ENCODE measurements at places on chromosomes 6 and 20. TPM values are rescaled to one million over a fixed set of nuclear protein-coding genes. Genes with fewer than 3 reads are reported as not detected.

- DNase-seq: no peak
These were observed 139.5 kb upstream of the AFDN start for GRCh38 chr6:167687116-167687725.

GRCh38 chr20:16388731-16389130 is 184.5 kb downstream of the KIF16B start:
- no peak for DNase-seq

PTPRT gene
- total RNA-seq: 72.3 TPM

HCK gene
- 11.4 TPM for total RNA-seq

DNA sequence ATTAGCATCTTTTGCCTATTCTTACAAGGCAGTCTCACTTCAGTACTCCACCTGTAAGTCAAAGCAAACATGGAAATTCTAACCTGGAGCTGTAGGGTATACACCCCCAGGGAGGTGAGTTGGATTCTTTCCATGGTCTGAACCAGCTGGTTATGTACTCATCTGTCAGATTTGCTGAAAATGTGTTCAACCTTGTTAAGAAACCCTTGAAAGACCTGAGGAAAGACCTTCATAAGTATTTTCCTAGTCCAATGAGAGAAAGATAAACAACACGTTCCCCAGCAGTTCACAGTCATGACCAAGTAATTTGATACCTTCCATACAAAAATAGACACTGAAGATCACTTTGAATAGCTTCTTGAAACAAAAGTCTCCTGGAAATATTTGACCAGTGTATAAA is 42.5 kb downstream of the ID4 start:
- DNase-seq: no peak

DNA sequence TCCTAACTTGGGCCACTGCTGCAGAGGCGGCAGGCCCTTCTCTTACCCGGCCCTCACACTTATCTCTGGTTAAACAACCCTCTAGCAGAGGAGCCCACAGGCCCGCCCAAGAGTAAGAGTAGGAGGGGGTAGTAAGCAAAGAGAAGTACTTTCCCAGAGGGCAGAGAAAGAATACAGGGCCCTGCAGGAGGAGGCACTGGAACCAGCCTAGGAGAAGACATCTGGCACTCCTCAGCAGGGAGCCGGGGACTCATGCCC is 10.1 kb downstream of the MTCH1 start:
- no peak for DNase-seq

- no peak for DNase-seq
These were observed 10.9 kb upstream of the LPIN3 start for GRCh38 chr20:41329435-41330342.

COL21A1 gene
- 10.8 TPM for total RNA-seq

- no peak for DNase-seq
These were observed 37.9 kb downstream of the TRAM2 start for GRCh38 chr6:52538901-52539354.

R3HDML gene
- not detected for total RNA-seq

DNA sequence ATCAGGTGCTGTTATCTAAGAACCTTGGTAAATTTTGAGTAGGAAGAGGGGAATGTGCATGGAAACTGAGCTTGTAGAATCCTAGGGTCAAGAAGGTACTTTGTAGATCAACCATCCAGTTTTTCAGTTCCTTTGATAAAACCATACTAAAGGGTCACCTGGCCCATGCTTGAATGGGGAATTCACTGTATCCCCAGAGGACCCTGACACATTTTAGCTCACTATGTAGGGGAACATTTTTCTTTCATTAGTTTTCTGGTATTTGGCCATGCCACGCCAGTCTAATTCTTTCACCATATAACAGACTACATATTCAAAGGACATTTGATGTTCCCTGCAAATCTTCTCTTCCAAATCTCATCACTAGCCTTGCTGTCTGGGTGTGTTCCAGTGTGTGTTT is 29.9 kb downstream of the LRRC1 start:
- DNase-seq: no peak

DNA sequence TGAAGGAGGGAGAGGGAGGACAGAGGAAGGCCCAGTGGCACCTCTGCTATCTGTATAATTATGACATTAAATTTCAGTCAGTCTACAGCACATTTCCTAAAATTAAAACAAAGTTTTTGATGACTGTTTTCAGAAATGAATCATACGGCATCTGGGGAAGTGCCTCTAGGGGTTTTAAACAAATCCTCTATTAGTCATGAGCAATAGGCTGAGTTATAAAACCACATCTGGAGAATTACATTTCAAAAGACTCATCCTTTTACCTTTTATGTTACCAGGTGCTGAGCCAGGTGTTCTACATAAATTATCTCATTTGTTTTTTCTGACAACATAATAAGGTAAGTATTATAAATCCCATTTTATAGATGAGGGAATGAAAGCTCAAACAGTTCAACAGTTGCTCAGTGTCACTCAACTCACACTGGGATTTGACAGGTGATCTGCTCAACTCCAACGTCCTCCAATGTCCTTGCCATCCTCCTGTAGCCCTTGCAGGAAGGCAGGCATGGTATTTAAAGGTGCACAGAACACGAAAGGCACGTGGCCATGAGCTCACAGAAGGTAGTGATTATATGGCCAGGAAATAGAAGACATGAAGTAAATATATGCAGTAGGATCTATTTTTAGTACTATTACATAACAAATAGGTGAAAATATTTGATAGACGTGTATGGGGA is 184.2 kb upstream of the MAN1A1 start:
- no peak for DNase-seq

DNA sequence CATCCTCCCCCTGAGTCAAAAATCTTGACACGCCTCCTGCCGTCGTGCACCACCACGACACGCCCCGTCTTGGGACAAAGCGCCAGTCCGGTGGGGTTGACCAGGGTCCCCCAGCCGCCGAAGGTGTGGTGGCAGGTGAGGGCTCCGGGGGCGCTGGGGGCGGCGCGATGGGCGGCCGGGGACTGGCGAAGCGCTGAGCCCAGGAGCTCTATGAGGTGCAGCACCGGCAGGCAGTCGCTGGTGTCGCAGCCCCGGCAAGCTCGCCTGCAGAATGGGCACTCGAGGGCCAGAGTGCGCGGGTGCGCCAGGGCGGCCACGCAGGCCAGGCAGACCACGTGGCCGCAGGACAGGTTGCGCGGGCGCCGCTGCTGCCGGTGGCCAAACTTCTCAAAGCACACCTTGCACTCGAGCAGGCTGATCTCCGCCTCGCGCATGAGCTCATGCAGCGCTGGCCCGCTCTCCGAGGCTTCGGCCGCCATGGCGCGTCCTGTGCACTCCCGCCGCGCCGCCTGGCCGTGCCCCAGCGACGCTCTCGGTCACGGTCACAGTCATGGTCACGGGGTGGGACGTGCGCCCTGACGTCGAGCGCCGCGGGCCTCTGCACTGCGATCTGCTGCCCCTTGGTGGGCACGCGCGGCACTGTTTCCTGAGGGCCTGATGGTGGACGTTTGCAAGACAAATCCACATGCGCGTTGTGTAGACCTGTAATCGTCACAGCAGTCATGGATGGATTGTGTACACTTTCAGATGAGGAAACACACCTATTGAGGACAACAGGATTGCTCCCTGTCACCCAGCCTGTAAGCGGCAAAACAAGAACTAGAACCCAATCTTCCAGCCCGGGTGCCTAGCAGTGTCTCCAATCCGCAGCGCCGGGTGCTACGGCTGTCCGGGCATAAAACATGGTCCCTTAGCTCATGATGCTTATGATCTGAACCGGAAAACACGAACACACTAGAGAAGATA is at the start of gene NHLRC1:
NHLRC1 (minus strand) TSS at position 550 of the 966 bp plus-strand sequence; CDS start at position 479, 71 bp downstream.
- peak; percentile 89 for DNase-seq

GDAP1L1 gene
- total RNA-seq: 34.7 TPM

DNA sequence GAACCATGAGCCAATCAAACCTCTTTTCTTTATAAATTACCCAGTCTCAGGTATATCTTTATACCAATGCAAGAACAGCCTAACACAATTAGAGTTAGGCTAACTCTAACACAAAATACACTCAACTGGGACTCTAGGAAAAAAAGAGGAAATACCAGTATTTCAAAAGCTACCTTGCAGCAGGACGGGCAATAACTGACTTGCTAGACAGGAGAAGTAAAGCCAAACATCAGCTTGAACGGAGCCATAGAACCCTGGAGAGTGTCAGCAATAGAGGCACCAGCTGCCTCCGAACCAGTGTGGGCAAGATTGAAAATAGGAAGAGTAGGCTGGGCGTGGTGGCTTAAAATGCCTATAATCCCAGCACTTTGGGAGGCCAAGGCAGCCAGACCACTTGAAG is 162.0 kb upstream of the SOX4 start:
- DNase-seq: no peak

NKAIN4 gene
- 9.4 TPM for total RNA-seq

DNA sequence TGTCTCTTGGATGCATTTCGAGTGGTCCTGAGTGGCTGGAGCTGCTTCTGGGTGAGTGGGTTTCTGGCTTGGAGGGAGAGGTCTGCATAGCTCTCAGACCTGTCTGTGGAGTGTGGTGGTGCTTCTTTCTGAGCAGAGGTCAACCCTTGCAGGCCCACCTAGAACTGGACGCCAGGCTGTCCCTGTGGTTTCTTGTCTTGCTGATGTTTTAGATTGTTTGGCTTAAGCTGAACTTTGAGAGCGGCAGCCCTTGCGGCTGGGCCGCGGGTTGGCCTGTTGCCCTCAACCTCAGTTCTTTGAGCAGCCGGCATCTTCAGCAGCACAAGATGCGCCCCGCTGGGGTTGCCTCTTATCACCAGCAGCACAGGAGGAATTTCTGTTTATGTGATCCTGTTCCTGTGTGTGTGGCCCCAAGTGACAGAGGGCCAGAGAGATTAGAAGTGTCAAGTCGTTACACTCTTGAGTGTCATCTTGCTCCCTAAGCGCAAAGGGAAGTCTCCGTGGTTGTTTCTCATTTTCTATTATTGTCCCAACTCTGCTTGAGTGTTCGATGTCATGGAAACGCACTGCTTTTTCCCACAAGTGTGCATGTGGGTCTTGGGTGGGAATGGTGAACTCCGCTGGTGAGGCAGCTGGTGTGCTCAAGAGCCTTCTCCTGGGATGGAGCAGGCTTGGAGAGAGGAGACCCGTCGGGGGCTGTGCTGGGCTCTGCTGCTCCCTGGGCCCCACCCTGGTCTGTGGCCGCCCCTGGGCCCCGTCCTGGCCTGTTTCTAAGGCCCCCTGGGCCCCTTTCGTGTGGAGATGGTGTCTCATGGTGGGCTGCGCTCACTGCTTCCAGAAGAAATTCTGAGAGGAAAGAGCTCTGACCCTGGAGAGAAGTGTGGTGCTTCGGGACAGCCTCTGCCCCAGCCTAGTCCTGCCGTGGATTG is 20.1 kb upstream of the SLC22A1 start:
- DNase-seq: no peak

COL11A2 gene
- total RNA-seq: 9.8 TPM

DNA sequence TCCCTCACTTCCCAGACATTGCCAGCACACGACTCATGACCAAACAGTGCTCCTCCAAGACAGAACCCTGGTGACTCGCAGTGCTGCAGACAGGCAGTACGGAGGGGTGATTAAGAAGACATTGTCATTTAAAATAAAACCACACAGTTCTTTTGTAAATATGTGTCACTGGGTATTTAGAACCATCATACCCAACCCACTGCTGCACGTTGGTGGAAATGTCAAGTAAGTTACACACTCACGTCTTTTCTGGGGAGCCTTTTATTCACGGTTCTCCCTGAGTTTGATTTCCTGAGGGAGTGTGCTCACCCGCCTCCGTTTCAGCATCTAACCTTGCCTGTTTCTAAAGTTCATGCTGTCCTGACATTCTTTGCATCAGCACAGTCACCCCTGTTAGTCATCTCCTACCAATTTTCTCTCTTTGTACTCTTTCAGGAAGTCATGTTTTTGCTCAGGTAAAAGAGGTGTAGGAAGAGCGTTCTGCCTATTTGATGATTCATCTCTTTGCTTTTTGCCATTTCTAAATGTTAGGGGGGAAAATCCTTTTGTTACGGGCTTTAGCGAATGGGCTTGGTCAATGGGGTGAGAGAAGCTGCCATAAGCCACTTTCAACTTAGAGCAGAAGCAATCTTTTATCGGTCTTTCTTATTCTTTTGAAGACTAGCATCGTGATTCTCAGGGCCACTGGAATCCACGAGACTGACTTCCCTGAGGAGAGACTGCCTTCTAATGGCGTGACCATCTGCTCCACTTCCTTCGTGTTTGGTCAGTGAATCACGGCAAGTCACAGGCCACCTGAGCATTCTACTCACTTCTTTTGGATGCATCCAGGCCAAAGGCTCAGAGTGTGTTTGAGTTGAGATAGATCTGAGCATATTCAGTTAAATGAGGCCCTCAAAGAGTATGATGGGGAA is 512.8 kb upstream of the JARID2 start:
- no peak for DNase-seq

DNA sequence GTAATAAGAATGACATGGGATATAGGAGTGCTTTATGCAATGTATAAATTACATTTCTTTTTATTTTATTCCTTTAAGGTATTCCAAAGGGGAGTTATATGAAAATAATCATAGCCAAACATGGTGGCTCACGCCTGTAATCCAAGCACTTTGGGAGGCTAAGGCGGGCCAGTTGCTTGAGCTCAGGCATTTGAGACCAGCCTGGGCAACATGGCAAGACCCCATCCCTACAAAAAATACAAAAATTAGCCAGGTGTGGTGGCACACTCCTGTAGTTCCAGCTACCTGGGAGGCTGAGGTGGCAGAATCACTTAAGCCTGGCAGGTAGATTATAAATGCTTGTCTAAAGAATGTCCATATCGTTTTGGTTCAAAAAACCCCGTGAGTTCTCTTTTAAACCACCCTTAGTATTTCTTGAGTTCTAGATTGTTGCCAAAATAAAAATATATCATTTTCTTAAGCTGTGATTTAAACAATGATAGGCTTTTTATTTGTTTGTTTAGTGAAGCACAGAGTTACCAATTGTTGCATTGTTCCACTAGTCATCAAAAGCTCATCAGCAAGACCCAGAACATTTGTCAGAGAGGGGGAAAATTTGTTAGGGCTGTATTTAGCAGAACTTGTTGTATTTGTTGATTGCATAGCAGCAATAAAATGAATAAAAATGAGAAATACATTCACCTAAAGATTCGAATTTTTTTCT is 146.2 kb downstream of the KHDC1L start:
- no peak for DNase-seq

- DNase-seq: no peak
These were observed 1.9 kb upstream of the PDYN start for GRCh38 chr20:1995531-1996310.

- DNase-seq: no peak
These were observed 97.6 kb upstream of the HDGFL1 start for GRCh38 chr6:22471746-22472145.

DNA sequence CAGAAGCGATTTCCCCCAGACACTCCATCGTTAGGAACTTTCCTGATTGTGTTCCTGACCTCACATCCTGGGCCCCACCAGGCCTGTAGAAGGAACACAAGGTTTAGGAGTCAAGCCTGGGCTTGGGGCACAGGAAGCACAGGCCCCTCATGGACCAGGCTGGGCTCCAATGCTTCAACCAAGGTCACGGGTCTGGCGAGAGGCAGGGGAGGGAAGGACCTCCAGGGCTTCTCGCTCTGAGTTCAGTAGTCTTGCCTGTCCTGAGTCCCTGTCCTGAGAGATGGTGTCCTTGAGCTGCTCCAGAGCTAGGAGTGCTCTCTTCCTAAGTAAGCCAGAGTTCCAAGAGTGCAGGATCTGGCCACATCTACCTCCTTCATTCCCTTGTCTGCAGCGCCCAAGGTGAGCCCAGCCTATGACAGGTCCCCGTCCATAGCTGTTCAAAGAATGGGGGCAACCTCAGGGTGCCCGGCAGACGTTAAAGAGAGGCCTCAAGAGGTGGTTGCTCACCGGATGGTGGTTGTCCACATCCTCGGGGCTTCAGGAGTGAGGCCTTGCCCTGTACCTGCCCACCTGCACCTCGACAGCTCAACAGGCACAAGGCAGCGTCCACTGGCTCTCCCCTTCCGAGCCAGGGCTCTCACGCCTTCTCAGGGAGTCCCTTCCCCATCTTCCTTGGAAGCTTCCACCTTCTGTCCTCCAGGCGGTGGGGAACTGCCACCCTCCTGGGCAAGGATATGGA is 1.6 kb upstream of the TUBB1 start:
- no peak for DNase-seq

GRCh38 chr6:48071833-48072232 is 39.2 kb downstream of the PTCHD4 start:
- no peak for DNase-seq

Measured in dorsolateral prefrontal cortex (tissue), 122 donors.